8988T (cell line): ENCODE measurements at places on chromosomes 5 and 9.
A peak's percentile ranks its signal among the peaks of the same experiment; 100 is the strongest.

DNA sequence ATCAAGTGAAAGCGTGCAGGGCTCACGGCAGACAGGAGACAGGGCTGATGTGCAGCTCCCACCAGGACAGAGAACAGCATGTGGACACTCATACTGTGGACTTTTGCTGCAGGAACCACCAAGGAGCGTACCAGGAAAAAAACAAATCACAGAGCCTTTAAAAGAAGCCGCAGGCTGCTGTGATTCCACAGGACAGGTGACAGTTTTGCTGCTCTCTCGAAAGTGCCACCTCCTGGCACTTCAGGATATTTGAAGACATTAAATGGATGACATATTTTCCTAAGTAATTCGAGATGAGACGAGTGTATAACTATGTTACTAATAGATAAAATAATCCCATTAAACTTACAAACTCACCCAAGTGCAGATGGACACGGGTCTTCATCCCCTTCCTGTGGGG is 29.3 kb downstream of the ZDHHC11 start:
- no peak for DNase-seq

DNA sequence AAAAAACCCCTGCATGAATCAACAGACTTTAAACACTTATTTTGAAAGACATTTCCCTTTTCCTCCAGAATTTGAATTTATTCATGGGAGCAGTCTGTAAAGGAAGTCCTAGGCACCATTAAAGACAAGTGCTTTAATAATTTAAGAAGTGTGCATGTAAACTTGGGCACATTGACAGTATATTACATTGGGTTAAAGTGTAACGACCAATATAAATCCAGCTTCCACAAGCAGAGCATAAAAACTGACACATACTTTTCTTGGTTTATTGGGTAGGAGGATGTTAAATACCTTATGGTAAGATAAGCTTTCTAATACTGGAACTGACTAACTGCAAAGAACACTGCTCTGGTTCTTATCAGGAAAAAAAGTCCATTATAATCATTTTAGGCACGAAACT is 1.2 kb upstream of the ENTREP1 start:
- no peak for DNase-seq

- DNase-seq = no peak
Observed at GRCh38 chr5:72448368-72448767, 58.8 kb downstream of the ZNF366 start.

GRCh38 chr5:132059043-132059695 is 1.3 kb upstream of the IL3 start:
- DNase-seq = no peak

- no peak for DNase-seq
Observed at GRCh38 chr5:160210606-160211005, 18.7 kb upstream of the FABP6 start.

- DNase-seq = no peak
Observed at GRCh38 chr9:133207021-133207531, 2.0 kb downstream of the OBP2B start.

GRCh38 chr9:130214776-130215340 is 42.7 kb downstream of the NCS1 start:
- no peak for DNase-seq

DNA sequence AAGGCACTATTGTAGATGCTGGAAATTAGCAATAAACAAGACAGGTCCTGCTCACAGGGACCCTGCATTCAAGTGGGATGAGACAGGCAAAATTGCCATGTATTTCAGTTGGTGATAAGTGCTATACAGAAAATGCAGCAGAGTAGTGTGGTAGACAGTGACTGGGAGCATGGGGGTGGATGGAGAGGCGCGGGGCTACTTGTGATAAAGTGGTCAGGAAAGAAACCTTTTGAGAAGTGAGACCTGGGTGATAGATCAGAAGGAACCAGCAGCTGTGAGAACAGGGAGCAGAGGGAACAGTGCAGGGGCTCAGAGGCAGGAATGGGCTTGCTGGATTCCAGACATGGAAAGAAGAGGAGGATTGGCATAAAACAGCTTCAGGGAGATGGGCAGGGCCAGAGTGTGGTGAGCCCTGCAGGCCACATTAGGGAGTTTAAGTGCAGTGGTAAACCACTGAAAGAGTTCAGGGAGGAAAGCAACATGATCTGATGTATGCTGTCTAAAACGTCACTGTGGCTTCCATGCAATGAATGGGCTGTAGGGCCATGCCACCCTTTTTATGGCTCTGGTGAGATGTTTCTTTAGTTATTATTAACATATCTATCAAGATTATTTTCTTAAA is 7.3 kb downstream of the CRHBP start:
- no peak for DNase-seq

GRCh38 chr5:77768978-77769377 is 7.2 kb downstream of the TBCA start:
- no peak for DNase-seq

GRCh38 chr5:33679791-33680190 is 212.0 kb downstream of the ADAMTS12 start:
- no peak for DNase-seq

- no peak for DNase-seq
Observed at GRCh38 chr5:2901511-2901910, 150.0 kb upstream of the IRX2 start.

GRCh38 chr9:127968700-127969383 is 11.9 kb downstream of the EEIG1 start:
- DNase-seq = no peak

DNA sequence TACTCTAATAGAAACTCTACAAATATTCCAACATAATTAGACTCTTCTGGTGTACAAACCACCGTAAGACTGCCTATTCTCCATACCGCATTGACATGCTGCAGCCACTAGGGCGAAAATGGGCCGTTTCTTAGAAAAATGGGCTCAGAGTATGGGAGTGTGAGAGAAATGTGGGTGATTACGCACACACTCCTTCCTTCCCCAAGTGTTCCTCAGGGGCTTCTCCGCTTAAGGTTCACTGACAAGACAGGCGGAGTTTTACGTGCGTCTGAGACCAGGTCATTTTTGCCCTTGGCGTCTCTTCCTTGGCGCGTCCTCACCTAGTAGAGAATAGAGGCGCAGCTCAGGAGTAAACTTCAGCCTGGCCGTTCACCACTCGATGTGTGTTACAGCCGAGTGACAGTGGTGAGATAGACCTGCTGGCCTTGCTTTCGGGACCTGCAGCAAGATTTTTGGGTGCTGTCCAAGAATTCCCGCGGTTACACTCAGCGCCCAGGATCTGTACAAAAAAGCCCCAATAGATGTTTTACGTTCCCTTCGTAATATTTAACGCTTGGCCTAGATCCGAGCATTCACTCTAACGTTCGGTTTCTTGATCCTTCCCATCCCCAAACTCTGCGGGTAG is 1.8 kb upstream of the NTRK2 start:
- peak; percentile 26 for DNase-seq

- no peak for DNase-seq
Observed at GRCh38 chr9:38039090-38039906, 29.7 kb downstream of the SHB start.

DNA sequence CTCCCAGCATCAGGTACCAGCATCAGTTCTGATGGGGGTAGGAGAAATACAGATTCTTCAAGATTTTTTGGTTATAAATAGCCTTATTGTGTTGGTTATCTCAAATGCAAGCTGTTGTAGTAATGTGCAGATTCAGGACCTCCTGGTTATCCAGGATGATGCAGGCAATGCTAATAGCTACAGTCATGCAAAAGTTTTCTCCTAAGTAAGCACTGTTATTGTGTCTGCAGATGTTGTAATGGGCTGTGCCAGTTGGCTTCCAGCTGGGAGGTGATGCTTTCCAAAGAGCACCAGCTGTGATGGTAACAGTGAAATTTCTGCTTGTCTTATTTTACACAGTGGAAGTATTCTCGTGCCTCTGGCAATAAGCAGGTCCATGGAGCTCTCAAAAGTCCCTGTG is 719.2 kb upstream of the CTNND2 start:
- DNase-seq = no peak

GRCh38 chr9:134716067-134716466 is 74.5 kb downstream of the COL5A1 start:
- no peak for DNase-seq

DNA sequence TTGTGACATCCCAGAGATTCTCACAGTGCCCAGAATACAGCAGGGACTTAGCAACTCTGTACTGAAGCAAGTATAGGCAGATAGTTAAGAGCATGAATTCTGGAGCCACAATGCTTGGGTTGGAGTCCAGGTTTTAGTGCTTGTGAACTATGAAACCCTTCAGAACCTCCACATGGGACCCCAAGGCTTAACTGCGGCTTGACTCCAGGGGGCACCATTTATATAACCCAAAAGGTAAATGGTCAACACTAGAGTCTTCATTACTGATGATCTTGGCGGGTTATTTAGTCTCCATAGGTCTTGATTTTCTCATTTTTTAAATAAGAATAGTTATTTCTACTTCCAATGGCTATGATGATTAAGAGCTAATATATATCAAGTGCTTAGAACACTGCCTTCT is 390.3 kb downstream of the TAF11L14 start:
- DNase-seq = no peak

DNA sequence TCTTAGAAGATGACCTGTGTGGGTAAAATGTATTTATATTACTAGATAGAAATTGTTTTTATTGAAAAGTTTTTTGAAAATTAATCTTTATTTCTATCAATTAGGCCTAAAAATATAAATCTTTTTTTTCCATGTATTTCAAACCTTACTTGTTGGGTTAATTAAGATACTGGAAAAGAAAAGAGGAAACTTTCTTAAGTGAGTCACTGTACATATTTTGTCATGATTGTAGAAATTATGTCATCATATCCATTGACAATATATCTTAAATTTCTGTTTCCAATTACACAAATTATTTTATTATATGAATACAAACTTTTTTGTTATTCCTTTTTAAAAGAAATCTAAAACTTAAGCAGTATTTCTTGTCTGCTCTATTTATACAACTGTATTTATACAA is 53.1 kb downstream of the RETREG1 start:
- DNase-seq = no peak

- no peak for DNase-seq
Observed at GRCh38 chr5:16930496-16930895, 5.6 kb downstream of the MYO10 start.

DNA sequence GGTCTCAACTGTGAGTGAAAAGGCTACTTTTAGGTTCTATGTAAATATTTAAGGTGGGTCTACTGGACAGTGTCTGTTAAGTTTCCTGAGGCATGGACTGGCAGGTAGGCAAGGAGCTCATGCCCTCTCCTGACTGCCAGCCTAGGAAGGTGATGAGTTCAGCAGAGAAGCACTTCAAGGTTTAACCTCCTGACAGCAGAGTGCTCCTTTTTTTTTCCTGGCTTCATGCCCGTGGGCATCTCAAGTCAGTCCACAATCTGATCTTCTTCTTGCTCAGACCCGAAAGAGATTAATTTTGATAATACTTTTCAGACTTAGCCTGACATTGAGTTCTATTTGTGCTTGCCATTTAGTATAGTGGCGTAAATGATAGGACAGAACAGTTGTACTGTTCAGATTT is 241.9 kb upstream of the NREP start:
- DNase-seq = no peak

GRCh38 chr9:104200456-104200994 is 106.4 kb downstream of the SMC2 start:
- no peak for DNase-seq

GRCh38 chr9:133354766-133355165 is 1.5 kb downstream of the SURF1 start:
- DNase-seq = no peak

GRCh38 chr5:86565197-86565789 is 52.4 kb upstream of the COX7C start:
- no peak for DNase-seq

GRCh38 chr9:77021291-77021894 is 1.9 kb downstream of the FOXB2 start:
- no peak for DNase-seq

GRCh38 chr9:137682428-137683105 is 63.8 kb downstream of the EHMT1 start:
- no peak for DNase-seq

- DNase-seq = no peak
Observed at GRCh38 chr9:75109210-75109839, 21.0 kb downstream of the OSTF1 start.
